ENCODE measurements at places on chromosomes 13 and 19. TPM values are rescaled to one million over a fixed set of nuclear protein-coding genes. Genes with fewer than 3 reads are reported as not detected.

- H3K4me1 ChIP-seq: peaks cover 4% of the 10 kb centered on the region
- no peak overlapping the region for H3K27ac ChIP-seq
- no peaks in the 10 kb centered on the region for H3K36me3 ChIP-seq
- H3K4me3 ChIP-seq: no peak overlapping the region
- H3K27me3 ChIP-seq: no peaks in the 10 kb centered on the region
- no peak for DNase-seq
These were observed 83.2 kb downstream of the RUBCNL start for GRCh38 chr13:46303742-46304385.

- H3K27ac ChIP-seq: no peak overlapping the region
- DNase-seq: no peak
- no peak overlapping the region for H3K4me3 ChIP-seq
- H3K36me3 ChIP-seq: no peaks in the 10 kb centered on the region
- no peaks in the 10 kb centered on the region for H3K27me3 ChIP-seq
These were observed 27.4 kb downstream of the CD177 start for GRCh38 chr19:43380771-43381386.

- no peak overlapping the region for H3K27ac ChIP-seq
- no peaks in the 10 kb centered on the region for H3K27me3 ChIP-seq
- no peak for DNase-seq
- no peak overlapping the region for H3K4me3 ChIP-seq
- peaks cover 16% of the 10 kb centered on the region for H3K36me3 ChIP-seq
- H3K4me1 ChIP-seq: peaks cover 31% of the 10 kb centered on the region
These were observed 10.3 kb downstream of the RASA3 start for GRCh38 chr13:114122127-114122511.

GRCh38 chr13:52896827-52897659 lies 48.6 kb upstream of the PCDH8 start:
- DNase-seq: peak; percentile 11
- H3K4me1 ChIP-seq: no peaks in the 10 kb centered on the region

DNA sequence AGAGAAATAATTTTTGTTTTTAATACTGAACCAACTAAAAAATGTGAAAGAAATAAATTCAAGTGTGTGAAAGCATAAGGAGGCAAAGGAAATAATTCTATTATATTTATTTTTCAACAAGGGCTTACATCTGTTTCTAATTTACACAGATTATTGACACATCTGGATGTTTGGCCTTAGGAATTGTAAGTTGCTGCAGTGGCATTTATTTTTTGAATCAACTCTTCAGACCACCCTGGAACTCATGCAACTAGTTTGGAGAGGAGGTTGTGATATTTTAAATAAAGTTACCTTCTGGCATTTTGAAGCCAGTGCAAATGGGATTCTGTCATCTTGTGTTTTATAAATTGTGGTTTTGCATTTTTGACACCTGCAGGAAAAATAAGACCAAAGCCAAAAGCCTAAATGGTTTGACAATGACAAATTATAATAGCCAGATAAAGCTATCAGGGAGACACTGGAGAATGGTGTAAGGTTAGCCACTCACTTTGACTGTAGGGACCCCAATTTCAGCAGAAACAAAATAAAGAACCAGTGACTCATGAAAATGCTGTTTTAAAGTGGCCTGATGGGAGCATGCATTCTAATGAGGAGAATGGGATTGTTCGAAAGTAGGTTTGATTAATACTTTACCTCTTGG lies 192.9 kb downstream of the KLF5 start:
- no peaks in the 10 kb centered on the region for H3K27me3 ChIP-seq
- H3K4me3 ChIP-seq: no peak overlapping the region
- H3K27ac ChIP-seq: no peak overlapping the region
- DNase-seq: no peak
- no peaks in the 10 kb centered on the region for H3K36me3 ChIP-seq

DNA sequence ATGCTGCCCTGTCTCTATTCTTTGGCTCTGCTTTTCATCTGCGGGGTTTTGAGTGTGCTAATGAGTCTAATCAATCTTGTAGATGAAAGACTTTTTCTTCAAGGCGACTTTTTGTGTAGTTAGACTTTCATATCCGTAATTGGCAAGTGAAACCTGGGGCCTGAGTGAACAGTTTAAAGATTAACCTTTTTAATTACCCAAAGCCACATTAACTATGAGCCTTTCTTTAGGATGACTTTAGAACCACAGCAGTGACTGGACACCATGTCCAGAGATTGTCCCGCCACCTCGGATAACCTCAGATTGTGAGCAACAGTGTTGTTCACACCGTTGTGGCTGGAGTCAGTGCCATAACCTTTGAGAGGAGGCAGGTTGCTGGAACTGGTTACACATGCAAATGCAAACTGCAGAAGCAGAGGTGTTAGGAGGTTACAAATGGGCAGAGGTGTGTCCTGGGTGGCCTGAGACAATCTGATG lies 58.7 kb downstream of the SIAH3 start:
- no peaks in the 10 kb centered on the region for H3K27me3 ChIP-seq
- no peak for DNase-seq
- H3K4me1 ChIP-seq: no peaks in the 10 kb centered on the region
- no peaks in the 10 kb centered on the region for H3K36me3 ChIP-seq
- H3K27ac ChIP-seq: no peak overlapping the region

DNA sequence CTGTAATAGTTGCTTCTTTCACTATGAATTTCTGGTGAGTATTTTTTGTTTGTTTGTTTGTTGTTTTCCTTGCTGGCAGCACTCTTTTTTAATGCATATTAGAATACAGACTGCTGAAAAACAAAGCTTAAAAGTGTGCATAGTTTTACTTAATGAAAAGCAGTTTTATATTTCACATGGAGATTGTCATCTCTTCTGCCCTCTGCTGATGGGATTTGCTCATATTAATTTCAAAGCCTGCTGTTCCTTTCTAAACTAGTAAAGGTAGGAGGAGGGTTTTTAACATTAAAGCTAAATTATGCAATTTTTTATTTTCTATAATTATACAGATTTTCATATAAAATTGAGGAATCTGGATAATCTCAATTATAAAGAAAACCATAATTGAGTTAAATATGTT lies 692.6 kb upstream of the SLITRK1 start:
- no peaks in the 10 kb centered on the region for H3K36me3 ChIP-seq
- H3K4me1 ChIP-seq: no peaks in the 10 kb centered on the region
- H3K27me3 ChIP-seq: no peaks in the 10 kb centered on the region
- H3K27ac ChIP-seq: no peak overlapping the region
- DNase-seq: no peak

GRCh38 chr19:14055396-14055795 lies 6.5 kb downstream of the PALM3 start:
- no peak overlapping the region for H3K27ac ChIP-seq
- H3K4me3 ChIP-seq: no peak overlapping the region
- no peak for DNase-seq
- H3K27me3 ChIP-seq: peaks cover 40% of the 10 kb centered on the region
- peaks cover 18% of the 10 kb centered on the region for H3K4me1 ChIP-seq
- peaks cover 24% of the 10 kb centered on the region for H3K36me3 ChIP-seq

DNA sequence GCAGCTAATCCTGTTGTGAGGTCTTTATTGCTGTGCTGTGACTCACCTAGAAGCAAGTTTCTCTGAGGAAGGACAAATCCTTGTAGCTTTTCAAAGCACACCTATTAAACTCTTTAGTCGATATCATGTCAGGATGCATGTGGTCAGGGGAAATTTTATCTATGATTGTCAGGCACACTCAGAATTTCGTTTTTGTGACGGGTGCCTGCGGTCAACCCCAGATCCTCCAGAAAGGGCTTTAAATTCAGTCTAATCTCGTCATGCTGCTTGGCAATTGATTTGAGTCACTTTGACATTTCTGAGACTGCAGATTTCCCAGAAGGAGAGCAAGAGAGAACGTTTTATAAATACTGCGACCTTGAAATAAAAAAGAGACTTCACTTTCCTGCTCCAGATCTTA lies 316.9 kb downstream of the FGF9 start:
- H3K4me1 ChIP-seq: no peaks in the 10 kb centered on the region
- no peak overlapping the region for H3K27ac ChIP-seq
- DNase-seq: no peak
- H3K4me3 ChIP-seq: no peak overlapping the region
- no peaks in the 10 kb centered on the region for H3K27me3 ChIP-seq

DNA sequence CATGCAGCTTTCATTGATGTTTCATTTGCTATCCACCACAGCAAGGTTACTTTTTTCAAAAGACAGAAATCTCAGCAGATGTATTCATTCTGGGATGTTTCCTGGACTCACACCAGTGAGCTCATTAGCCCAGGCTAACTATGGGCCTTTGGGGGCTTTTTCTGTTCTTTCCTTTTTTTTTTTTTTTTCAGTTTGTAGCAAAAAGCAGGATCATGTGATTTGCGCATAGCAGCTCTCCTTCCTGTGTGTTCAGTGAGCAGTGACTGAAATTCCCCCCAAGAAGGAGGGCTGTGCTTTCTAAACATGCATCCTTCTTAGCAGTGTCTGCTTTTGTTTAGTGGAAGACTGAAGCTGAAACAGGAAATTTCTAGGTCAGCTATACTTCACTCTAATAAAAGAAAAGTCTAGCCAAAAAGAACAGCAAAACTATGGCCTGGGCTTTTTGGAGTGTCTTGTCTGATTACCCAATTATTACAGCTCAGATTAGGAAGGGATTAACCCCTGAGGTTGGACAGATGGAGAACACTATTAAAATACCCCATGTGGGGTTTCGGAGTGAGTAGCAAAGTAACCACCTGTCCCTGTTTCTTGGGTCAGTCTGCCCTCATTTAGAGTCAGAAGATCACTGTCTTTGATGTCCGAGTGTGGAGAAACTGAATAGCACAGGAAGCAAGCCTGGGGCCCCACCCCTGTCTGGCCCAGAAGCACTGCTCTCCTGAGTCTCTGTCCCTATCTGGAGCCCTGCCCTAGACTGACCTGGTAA lies 8.9 kb upstream of the AMER2 start:
- H3K4me3 ChIP-seq: no peak overlapping the region
- peak; percentile 48 for DNase-seq
- no peaks in the 10 kb centered on the region for H3K27me3 ChIP-seq

DNA sequence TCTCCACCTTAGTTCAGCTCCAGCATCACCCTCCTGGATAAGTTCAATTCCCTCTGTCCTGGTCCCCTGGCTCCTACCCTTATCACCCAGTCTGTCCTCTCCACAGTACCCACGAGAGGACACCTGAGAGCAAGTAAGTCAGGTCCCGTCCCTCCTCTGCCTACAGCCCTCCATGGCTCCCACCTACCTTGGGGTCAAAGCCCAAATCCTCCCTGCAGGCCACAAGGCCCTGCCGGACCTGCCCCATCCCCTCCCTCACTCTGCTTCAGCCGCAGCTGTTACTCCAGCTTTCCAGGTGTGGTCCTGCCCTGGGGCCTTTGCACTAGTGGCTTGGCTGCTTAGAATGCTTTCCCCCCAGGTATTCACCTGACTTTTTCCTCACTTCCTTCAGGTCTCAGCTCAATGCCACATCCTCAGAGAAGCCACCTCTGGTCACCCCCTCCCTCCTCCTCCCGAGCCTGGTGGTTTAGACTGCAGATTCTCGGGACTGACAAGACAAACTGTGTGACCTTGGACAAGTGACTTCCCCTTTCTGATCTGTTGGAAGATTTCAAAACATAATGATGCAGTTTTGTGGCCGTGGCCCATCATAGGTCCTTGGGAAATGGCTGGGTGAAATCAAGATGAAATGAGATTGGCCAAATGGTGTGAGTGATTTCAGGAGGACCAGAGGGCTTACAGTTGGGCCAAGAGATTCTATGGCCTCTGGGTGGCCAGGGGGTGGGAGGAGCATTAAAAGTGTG lies 3.6 kb downstream of the TUBB4A start:
- no peaks in the 10 kb centered on the region for H3K36me3 ChIP-seq
- peaks cover 17% of the 10 kb centered on the region for H3K27me3 ChIP-seq
- H3K27ac ChIP-seq: no peak overlapping the region
- no peak for DNase-seq

DNA sequence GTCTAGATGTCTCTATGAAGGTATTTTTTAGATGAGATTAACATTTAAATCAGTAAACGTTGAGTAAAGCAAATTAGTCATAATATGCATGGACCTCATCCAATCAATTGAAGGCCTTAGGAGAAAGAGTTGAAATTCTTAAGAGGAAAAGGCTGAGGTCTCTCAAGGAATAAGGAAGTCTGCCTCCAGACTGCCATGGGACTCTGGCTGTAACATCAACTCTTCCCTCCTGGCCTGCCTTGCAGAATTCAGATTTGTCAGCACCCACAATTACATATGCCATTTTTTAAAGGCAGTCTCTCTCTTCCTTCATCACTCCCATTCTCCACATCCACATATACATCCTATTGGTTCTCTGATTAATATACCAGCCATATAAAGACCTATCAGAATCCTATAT lies 28.8 kb upstream of the INTS6 start:
- H3K27ac ChIP-seq: no peak overlapping the region
- no peaks in the 10 kb centered on the region for H3K27me3 ChIP-seq
- H3K4me1 ChIP-seq: no peaks in the 10 kb centered on the region
- H3K36me3 ChIP-seq: no peaks in the 10 kb centered on the region
- DNase-seq: no peak

GRCh38 chr13:19607523-19608078 lies 25.9 kb upstream of the MPHOSPH8 start:
- no peak for DNase-seq
- no peaks in the 10 kb centered on the region for H3K36me3 ChIP-seq
- peaks cover 9% of the 10 kb centered on the region for H3K27me3 ChIP-seq
- no peak overlapping the region for H3K27ac ChIP-seq
- H3K4me3 ChIP-seq: no peak overlapping the region

GRCh38 chr13:77415253-77416071 lies 88.6 kb upstream of the MYCBP2 start:
- no peak overlapping the region for H3K4me3 ChIP-seq
- peaks cover 28% of the 10 kb centered on the region for H3K4me1 ChIP-seq
- no peaks in the 10 kb centered on the region for H3K27me3 ChIP-seq
- H3K36me3 ChIP-seq: no peaks in the 10 kb centered on the region

- H3K36me3 ChIP-seq: no peaks in the 10 kb centered on the region
- peak; percentile 91 for DNase-seq
- H3K4me3 ChIP-seq: no peak overlapping the region
- H3K27me3 ChIP-seq: peaks cover 3% of the 10 kb centered on the region
These were observed 21.7 kb downstream of the CEACAM21 start for GRCh38 chr19:41597600-41598041.

- no peak overlapping the region for H3K27ac ChIP-seq
- DNase-seq: no peak
- no peaks in the 10 kb centered on the region for H3K27me3 ChIP-seq
- H3K36me3 ChIP-seq: peaks cover 63% of the 10 kb centered on the region
These were observed 12.0 kb upstream of the NUMBL start for GRCh38 chr19:40702337-40703012.

- DNase-seq: no peak
- no peak overlapping the region for H3K4me3 ChIP-seq
- H3K4me1 ChIP-seq: peaks cover 17% of the 10 kb centered on the region
- no peaks in the 10 kb centered on the region for H3K27me3 ChIP-seq
- no peaks in the 10 kb centered on the region for H3K36me3 ChIP-seq
- no peak overlapping the region for H3K27ac ChIP-seq
These were observed 5.5 kb downstream of the KATNAL1 start for GRCh38 chr13:30301827-30302226.

- no peak for DNase-seq
- H3K4me3 ChIP-seq: no peak overlapping the region
- no peaks in the 10 kb centered on the region for H3K27me3 ChIP-seq
These were observed 18.3 kb downstream of the MAST1 start for GRCh38 chr19:12856653-12857052.

GRCh38 chr13:76863022-76863421 lies 23.2 kb downstream of the KCTD12 start:
- H3K27ac ChIP-seq: no peak overlapping the region
- H3K36me3 ChIP-seq: no peaks in the 10 kb centered on the region
- no peak overlapping the region for H3K4me3 ChIP-seq
- H3K27me3 ChIP-seq: no peaks in the 10 kb centered on the region
- no peak for DNase-seq

The TUBB4A gene
- total RNA-seq: 21.9 TPM

The RDH8 gene
- total RNA-seq: not detected

The KRTDAP gene
- not detected for total RNA-seq

The SH2D3A gene
- total RNA-seq: 33.5 TPM
